ENCODE measurements at places on chromosomes 16 and 17. TPM values are rescaled to one million over a fixed set of nuclear protein-coding genes. Genes with fewer than 3 reads are reported as not detected.

Gene TM4SF5
- total RNA-seq = not detected

- H3K4me3 ChIP-seq = no peak overlapping the region
- H3K36me3 ChIP-seq = no peaks in the 10 kb centered on the region
- peaks cover 27% of the 10 kb centered on the region for H3K4me1 ChIP-seq
- DNase-seq = no peak
- H3K27ac ChIP-seq = no peak overlapping the region
Observed at GRCh38 chr17:82588266-82589175, 59.7 kb downstream of the WDR45B start.

- no peak overlapping the region for H3K4me3 ChIP-seq
- no peaks in the 10 kb centered on the region for H3K36me3 ChIP-seq
- DNase-seq = no peak
- H3K27me3 ChIP-seq = no peaks in the 10 kb centered on the region
Observed at GRCh38 chr16:84354306-84354705, 14.0 kb upstream of the ATP2C2 start.

DNA sequence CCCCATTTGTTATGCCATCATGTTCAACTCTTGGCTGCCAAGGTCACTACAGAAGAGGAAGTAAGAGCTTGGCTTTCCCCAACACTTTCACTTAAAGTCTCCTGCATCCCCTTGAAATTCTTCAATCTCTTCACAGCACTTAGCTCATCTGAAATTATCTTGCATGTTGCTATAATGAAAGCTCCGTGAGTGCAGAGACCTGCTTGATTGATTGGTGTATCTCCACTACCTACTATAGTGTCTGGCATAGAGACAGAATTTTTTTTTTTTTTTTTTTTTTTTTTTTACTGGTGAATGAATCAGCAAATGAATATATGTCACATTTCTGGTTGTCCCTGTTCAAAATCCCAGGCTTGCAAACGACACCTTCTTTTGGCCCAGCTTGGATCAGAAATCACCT lies 1.9 kb upstream of the SDR42E1 start:
- DNase-seq = no peak
- H3K27ac ChIP-seq = no peak overlapping the region
- no peak overlapping the region for H3K4me3 ChIP-seq
- H3K27me3 ChIP-seq = no peaks in the 10 kb centered on the region

GRCh38 chr17:62749926-62750325 lies 58.2 kb downstream of the MARCHF10 start:
- H3K36me3 ChIP-seq = no peaks in the 10 kb centered on the region
- H3K4me3 ChIP-seq = no peak overlapping the region
- no peak overlapping the region for H3K27ac ChIP-seq
- no peak for DNase-seq
- no peaks in the 10 kb centered on the region for H3K4me1 ChIP-seq

GRCh38 chr17:4810696-4811290 lies 3.8 kb downstream of the PLD2 start:
- peaks cover 24% of the 10 kb centered on the region for H3K4me1 ChIP-seq
- H3K4me3 ChIP-seq = no peak overlapping the region
- no peaks in the 10 kb centered on the region for H3K27me3 ChIP-seq
- DNase-seq = no peak
- no peak overlapping the region for H3K27ac ChIP-seq

Gene PLLP
- total RNA-seq = 44.0 TPM

- peaks cover 4% of the 10 kb centered on the region for H3K36me3 ChIP-seq
- H3K27ac ChIP-seq = no peak overlapping the region
- no peaks in the 10 kb centered on the region for H3K27me3 ChIP-seq
- no peak overlapping the region for H3K4me3 ChIP-seq
- H3K4me1 ChIP-seq = peaks cover 55% of the 10 kb centered on the region
Observed at GRCh38 chr16:30663820-30664219, 5.6 kb downstream of the FBRS start.

- peaks cover 6% of the 10 kb centered on the region for H3K4me1 ChIP-seq
- no peaks in the 10 kb centered on the region for H3K36me3 ChIP-seq
- H3K4me3 ChIP-seq = no peak overlapping the region
- H3K27me3 ChIP-seq = no peaks in the 10 kb centered on the region
Observed at GRCh38 chr16:24534620-24535019, 4.7 kb upstream of the RBBP6 start.

GRCh38 chr17:82353484-82353883 lies 5.6 kb upstream of the TEX19 start:
- peaks cover 7% of the 10 kb centered on the region for H3K4me1 ChIP-seq
- H3K27me3 ChIP-seq = no peaks in the 10 kb centered on the region
- no peaks in the 10 kb centered on the region for H3K36me3 ChIP-seq
- H3K4me3 ChIP-seq = no peak overlapping the region
- DNase-seq = peak; percentile 78

Gene PTGES3L
- 1.5 TPM for total RNA-seq

- no peaks in the 10 kb centered on the region for H3K27me3 ChIP-seq
- no peaks in the 10 kb centered on the region for H3K36me3 ChIP-seq
- H3K4me1 ChIP-seq = peaks cover 40% of the 10 kb centered on the region
- H3K4me3 ChIP-seq = peak overlapping the region; percentile 78
- DNase-seq = no peak
- peak overlapping the region; percentile 90 for H3K27ac ChIP-seq
Observed at GRCh38 chr16:67667817-67668494, 1.3 kb downstream of the C16orf86 start.

DNA sequence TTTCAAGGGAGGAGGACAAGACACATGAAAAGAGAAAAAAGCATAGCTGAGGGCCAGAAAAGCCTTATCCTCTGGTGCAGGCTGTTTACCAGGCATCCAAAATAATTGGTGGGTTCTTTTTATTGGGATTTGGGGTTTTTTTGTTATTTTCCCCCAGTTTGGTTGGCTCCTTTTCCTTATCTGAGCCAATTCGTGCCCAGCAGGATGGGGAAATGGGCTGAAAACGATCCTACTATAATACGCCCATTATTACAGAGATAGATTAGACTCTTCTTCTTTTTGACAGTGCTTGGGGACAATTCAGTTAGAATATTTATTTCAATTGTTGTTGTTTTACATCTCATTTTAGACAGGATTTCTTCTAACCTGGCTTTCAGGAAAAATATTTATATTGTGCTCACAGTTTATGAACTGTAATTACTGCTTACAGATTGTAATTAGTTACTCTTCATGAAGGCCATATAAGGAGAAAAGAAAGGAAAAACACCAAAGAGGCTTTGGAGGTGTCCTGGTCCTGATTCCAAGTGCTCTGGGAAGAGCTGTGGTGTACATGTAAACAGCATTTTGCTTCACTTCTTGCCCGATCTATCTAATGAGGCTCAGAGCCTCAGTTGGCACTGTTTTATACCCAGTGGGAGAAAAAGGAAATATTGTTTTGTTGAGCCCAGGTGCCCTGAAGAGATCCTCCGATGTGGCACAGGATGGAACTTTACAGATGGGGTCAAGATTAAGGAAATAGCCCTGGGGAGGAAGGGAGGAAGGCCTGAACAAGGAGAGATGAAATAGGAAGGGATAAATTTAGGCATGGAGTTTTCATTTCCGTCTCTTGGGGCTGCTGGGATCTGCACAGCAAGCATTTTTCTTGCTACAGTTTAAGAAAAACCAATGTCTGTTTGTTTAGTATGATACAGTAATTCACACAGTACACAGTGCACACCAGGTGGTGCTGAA lies 611 bp upstream of the ANKRD40 start:
- peak overlapping the region; percentile 71 for H3K4me3 ChIP-seq
- no peak for DNase-seq
- no peaks in the 10 kb centered on the region for H3K36me3 ChIP-seq
- no peaks in the 10 kb centered on the region for H3K27me3 ChIP-seq
- H3K27ac ChIP-seq = peak overlapping the region; percentile 90
